ENCODE measurements at places on chromosomes 3 and 15.

DNA sequence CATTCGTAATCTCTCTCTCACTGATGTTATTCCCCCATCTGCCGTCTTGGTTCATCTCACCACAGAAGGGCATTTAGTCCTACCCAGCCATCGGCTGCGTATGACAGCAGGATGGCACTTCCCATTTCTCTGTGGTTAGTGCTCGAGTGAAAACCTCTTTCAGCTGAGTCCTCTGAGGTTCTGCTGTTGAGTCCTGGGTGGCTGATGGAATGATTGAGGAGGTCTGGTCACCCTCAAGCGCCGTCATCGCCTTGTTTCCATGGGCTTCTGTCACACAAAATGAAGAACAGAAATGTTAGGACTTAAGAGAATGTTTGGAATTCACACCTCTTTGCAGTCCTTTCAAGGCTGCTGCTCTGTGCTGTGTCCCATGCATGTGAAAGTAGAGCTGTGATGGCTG lies 9.4 kb upstream of the SACM1L start:
- DNase-seq = peak; percentile 24

- no peak for DNase-seq
Measured at GRCh38 chr3:34793057-34793456, 846.3 kb upstream of the ARPP21 start.

DNA sequence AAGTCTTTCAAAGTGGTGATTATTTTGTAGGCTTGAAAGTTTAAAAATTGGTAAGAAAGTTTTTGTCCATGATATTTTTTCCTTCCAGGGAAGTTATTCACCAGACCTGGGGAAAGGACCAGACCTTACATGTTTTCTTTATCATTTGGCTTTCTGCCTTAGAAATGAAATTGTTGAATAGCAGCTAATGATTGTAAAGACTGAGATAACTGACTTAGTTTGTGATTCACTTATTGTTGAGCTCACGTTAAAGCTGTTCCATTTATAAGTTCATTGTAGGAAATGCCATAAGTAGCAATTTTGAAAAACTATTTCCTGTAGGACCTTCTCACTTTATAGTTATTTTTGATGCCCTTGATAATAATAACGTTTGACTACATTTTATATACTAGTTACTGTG lies 51.9 kb downstream of the IQGAP1 start:
- no peak for DNase-seq

GRCh38 chr3:45554006-45554666 lies 40.4 kb upstream of the LIMD1 start:
- no peak for DNase-seq

- DNase-seq = no peak
Measured at GRCh38 chr15:99303907-99304306, 52.6 kb downstream of the LRRC28 start.

- no peak for DNase-seq
Measured at GRCh38 chr15:63864186-63864585, 30.4 kb upstream of the HERC1 start.

DNA sequence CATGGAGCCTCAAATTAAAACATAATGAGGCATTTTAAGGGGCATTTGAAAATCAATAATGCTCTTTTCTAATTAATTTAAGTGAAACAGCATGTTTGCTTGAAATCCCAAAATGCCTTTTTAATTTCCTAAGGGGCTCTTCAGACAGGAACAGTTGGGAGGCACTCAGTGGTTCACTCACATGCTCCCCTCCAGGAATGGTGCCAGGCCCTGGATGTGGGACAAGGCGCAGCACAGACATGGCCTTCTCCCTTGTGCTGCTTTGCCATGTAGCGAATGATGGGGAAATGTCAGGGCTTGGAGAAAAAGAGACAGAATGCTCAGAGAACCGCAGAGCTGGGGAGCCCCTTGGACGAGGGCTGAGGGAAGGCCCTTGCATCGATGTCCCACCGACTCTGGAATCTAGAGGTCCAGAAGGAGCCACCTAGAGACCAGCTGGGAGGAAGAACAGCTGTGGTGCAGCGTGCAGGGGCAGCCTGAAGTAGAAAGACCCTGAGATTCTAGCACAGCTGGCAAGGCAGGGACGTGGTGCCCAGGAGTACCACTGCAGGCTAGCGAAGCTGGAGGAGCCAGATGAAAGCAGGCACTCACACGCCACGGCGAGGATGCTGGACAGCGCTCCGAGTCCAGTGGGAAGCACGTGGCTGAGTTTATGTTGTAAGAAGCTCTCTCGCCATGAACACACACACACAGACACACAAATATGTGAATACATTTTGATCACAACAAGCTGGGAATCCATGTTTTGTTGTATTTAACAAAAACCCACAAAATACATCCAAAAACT lies 27.0 kb downstream of the NSMCE3 start:
- DNase-seq = no peak

DNA sequence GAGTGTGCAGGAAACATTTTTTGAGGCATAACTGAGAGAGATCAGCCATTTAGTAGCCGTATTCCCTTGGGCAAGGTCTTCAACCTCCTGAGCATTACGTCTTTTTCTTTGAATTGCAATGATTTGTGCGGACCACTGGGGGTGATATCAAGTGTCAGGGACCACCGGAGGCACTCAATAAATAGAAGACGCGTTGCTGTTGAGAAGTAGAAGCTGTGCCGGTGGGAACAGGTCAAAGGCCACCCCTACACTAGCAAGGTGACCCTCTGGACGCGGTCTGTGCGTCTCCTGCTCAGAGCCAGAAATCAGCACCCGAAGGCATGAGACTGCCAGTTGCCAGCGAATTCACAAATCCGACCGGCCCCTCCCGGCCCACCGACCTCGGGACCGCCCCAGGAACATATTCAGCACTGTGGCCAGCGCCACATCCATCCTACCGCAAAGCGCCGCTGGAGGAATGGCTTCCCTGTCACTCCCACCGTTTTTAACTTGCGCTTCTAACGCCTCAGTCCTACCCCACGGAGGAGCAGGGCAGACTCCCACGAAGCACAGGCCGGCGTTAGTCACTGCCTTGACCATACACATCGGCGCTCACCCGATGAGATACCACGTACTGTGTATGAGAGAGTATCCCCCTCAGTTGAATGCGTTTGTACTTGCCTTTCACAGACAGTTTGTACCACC lies 1.4 kb upstream of the GHSR start:
- no peak for DNase-seq

DNA sequence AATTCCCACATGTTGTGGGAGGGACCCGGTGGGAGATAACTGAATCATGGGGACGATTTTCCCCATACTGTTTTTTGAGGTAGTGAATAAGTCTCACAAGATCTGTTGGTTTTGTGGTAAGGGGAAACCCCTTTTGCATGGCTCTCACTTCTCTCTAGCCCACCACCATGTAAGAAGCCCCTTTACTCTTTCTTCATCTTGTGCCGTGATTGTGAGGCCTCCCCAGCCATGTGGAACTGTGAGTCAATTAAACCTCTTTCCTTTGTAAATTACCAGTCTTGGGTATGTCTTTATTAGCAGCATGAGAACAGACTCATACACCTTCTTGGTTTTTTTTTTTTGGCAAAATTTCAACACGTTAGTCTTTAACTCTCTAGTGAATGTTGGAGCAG lies 18.1 kb downstream of the ARL8B start:
- DNase-seq = peak; percentile 56

GRCh38 chr15:46126581-46126980 lies 491.8 kb downstream of the SQOR start:
- no peak for DNase-seq

- no peak for DNase-seq
Measured at GRCh38 chr3:38364721-38365400, 18.3 kb downstream of the XYLB start.

DNA sequence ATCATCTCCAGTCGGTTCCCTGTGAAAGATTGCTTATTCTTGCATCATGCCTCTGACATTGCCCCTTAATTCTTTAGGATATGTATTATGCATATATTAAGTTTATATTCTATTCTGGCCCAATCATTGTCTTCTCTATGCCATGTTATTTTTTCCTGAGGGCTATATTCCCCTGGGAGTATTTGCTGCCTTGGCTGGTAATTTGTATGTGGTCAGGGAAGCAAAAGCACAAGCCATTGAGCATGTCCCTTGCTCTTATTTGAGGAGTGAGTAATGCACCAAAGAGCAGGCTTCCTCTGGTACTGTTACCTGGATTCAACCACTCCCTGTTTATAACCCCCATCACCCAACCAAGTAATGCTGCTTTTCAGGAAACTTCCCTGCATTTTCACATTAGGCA lies 36.3 kb downstream of the STAC start:
- no peak for DNase-seq

DNA sequence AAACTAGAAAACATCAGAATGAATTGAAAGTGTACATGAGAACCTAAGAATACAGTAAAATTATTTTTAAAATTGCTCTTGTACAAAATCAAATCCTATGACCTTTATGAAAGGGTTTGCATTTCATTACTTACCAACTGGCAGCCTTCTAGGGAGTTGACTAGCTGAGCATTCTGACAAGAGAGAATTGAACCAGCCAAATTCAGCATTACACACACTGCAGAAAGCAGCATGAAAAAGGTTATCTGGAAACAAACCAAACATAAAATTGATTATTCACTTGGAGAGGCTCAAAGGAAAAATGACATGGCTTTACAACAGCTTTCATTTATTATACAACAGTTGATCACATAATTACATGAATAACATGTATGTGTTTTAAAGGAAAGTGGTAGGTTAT lies 17.4 kb downstream of the NSMCE3 start:
- DNase-seq = no peak

GRCh38 chr3:140198242-140198641 lies 263.3 kb downstream of the CLSTN2 start:
- no peak for DNase-seq

DNA sequence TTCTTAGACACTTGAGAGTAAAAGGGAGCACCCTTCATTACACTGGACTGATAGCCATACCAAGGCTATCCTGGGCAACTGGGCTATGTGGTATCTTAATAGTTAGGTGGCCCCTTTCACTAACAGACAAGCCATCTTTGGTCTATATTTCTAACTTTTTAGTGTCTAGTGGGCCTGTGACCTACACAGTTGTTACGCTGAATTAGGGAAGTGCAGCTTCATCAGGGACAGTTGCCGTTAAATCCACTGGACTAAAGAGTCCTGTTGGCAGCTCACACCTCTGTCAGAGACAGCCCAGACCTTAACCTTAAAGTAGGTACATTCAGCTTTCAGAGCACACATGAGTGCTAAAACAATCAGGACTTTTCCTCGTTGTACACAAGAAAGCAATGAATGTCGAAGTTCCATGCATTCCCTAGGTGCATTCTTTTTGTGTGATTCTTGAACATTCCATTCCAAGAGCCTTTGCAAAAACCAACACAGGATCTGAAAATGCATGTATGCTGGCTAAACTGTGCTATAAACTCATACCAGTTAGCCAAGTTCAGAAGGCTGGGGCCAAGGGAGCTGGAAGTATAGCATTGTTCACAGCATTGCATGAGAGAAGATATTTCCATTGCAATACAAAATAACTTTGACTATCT lies 230.2 kb upstream of the EIF1B start:
- DNase-seq = no peak

DNA sequence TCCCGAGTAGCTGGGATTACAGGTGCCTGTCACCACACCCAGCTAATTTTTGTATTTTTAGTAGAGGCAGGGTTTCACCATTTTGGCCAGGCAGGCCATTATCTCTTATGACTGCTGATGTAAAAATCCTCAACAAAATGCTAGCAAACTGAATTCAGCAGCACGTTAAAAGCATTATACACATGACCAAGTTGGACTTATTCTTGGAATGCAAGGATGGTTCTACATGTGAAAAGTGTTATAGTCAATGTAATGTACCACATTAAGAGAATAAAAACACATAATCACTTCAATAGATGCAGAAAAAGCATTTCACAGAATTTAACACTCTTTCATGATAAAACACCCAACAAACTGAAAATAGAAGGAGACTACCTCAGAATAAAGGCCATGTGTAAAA lies 20.2 kb downstream of the RNF13 start:
- DNase-seq = no peak

DNA sequence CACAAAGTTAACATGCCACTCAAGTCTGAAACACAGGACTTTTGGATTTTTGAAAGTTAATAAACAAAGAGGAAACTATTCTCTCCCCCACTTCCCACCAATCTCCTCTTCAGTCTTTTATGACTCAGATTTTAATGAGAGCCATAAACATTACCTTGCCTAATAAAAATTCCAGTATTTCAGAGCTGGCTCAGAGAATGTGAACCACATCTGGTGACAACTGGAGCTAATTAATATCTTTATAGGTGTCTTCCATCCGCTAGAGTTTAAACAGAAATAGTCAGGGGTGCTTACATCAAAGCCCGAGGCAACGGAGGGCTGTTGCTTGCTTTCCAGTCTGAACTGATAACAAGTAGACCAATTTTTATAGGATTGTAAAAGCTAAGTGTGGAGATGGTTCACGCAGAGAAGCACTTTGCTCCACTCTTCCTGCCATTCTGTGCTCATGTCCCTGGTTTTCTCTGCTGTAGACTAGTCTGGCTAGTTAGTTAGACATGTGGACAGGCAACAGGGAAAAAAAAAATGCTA lies 363.6 kb downstream of the NR2F2 start:
- no peak for DNase-seq

DNA sequence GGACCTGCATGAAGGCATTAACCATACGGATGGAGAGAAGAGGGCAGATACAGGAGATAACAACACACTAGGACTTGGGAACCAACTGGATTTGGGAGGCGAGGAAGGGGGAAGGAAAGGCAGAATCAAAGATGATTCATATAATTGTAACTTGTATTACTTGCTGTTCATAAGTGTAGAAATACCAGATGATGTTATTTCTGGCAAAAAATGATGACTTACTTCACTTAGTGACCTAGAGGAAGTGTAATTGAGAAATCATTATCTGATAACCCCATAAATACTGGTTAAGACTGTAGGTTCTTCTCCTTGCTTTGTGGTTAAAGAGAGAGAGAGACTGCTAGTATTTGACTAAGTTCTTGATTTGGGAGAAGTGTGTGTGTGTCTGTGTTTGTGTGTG lies 50.5 kb upstream of the GK5 start:
- DNase-seq = no peak

GRCh38 chr3:130760922-130761321 lies 14.3 kb upstream of the PIK3R4 start:
- DNase-seq = no peak

GRCh38 chr3:196970547-196971093 lies 2.0 kb upstream of the PIGZ start:
- DNase-seq = peak; percentile 37

DNA sequence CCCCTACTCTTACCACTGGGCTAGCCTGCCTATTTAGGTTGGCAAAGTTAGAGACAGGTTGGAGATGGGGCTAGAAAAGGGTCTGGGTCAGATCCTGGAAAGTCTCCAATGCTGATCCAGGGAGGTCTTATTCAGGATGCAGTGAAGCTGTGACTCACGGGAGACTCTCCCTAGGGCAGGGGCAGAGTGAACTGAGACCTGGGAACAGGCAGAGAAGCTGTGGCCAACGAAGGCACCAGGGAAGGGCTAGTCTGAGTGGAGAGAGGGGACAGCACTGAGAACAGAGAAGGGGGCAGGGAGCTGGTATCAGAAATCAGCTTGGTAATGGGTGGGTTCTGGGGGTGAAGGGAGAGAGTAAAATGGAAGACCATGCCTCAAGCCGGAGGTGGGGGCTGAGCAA lies 2.2 kb downstream of the LTF start:
- no peak for DNase-seq

GRCh38 chr3:109806929-109807328 lies 469.6 kb upstream of the DPPA4 start:
- no peak for DNase-seq
